Smooth muscle cell of the brain vasculature (primary cell): ENCODE measurements at places on chromosomes 4 and X.

DNA sequence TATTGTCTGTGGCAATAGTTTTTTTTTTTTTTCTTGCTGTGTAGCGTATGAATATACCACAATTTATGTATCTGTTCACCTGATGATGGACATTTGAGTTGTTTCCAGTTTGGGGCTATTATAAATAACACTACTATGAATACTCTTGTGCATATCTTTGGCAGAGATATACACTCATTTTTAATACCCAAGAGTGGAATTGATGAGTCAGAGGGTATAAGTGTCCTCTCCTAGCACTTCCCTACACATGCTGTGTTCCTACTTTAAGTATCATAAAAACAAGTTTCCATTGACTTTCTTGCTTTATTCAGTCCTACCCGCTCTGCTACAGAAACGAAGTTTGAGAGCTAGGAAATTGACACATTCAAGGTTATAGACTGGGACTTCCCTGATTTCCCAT is 39.8 kb downstream of the XIAP start:
- DNase-seq, result no peak

GRCh38 chr4:168021666-168022065 is 70.7 kb upstream of the ANXA10 start:
- no peak for DNase-seq

DNA sequence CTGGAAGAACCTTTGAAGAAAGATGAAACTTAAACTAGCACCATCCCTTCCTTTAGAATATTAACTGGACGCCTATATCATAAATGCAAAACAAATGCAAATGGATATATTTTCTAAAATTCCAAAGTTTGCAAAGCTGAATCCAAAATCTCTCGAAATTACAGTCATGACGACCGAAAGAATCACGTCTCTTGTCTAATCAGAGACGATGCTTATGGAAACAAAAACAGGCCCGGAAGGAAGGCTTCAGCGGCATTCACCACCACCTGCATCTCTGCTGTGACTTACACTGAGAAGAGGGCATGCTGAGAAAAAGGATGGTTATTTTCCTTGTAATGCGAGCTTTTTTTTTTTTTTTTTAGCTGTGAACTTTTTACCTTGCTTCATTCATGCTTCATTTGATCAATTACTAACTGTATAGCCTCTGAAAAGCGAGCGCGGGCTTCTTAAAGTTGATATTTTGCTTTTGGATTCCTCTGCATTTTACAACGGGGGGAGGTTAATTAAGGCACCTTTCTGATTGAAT is 209.3 kb downstream of the SOWAHB start:
- DNase-seq, result no peak

- no peak for DNase-seq
These were observed 6.4 kb downstream of the LRPAP1 start for GRCh38 chr4:3525532-3526430.

DNA sequence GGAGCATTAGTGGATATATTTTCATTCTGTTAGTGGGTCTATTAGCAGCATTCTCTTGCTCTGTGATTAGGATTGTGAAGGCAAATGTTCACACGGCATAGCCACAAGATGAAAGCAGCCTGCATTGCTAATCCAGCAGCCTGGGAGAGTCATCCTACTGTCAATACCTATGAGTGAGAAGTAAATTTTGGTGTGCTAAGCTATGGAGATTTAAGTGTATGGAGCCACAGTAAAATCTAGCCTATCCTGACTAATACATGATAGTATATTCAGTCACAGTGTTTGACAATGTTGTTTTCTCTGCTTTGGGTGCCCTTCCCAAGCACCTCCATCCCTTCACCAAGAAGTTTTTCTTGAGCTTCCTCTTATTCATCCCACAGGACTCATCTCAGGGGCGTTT is 47.2 kb upstream of the TMPRSS11F start:
- no peak for DNase-seq
